Cerebellar nuclear complex (tissue), 1 donor: ENCODE measurements at places on chromosomes 1 and 21.

DNA sequence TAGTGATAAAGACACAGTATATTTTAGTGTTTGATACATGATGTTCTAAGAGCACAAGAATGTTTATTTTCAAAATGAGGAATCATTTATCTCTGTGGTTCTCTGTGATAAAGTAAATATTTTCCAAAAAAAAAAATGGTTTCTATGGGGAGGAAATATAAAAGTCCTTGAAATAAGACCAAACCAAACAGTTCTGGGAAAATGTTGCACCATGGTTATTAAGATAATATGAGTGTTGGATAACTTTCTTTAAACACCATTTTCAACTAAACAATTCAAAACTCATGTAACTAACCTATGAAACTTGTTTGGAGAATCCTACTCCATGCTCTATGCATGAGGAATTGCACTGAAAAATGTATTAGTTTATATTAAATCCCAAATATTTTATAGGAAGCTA is 184.6 kb downstream of the KCNT2 start:
- no peak for DNase-seq

DNA sequence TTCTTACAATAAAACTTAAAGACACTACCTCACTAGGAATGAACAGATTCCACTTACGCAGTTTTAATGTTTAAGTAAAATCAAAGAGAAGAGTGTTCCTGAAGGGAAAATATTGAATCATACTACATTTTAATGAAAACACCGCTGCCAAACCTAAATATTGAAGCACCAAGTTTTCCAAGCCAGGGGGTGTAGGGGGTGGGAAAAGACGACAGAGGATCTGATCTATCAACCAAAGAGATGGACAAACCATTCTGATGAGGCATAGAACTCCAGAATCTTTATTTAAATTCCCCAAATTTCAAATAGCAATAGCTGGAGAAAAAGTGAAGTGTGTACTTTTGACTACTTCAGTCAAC is 1.2 kb downstream of the ELK4 start:
- DNase-seq, result no peak

- no peak for DNase-seq
Observed at GRCh38 chr1:29551123-29551936, 315.0 kb downstream of the PTPRU start.

- DNase-seq, result no peak
Observed at GRCh38 chr1:150009604-150010392, 728 bp downstream of the OTUD7B start.

GRCh38 chr1:1434824-1435105 is 725 bp upstream of the VWA1 start:
- no peak for DNase-seq

- no peak for DNase-seq
Observed at GRCh38 chr1:192669174-192669573, 33.2 kb downstream of the RGS13 start.

GRCh38 chr1:209692296-209692695 is 12.3 kb upstream of the HSD11B1 start:
- no peak for DNase-seq

- DNase-seq, result no peak
Observed at GRCh38 chr1:192658255-192658654, 22.3 kb downstream of the RGS13 start.

- no peak for DNase-seq
Observed at GRCh38 chr1:235783148-235783776, 83.4 kb downstream of the LYST start.

- no peak for DNase-seq
Observed at GRCh38 chr1:4563586-4563985, 90.8 kb upstream of the AJAP1 start.

- no peak for DNase-seq
Observed at GRCh38 chr1:205226868-205227583, 720 bp upstream of the TMCC2 start.

GRCh38 chr21:17679002-17679600 is 66.4 kb upstream of the BTG3 start:
- DNase-seq, result no peak

DNA sequence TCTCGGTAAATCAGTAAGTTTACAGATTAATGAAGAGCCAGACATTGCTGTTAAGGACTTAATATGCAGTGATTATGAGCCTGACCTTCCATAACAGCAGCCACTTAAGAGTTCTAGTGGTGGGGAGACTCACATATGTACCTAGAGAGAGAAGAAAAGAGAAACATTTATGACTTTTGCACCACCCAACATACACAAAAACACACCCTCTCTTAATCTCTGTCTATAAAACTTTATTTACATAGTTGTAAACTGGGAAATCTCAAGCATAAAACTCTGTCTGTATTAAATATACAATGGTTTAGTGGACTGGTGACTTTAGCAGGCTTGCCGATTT is 347.4 kb upstream of the ADGRL2 start:
- no peak for DNase-seq

DNA sequence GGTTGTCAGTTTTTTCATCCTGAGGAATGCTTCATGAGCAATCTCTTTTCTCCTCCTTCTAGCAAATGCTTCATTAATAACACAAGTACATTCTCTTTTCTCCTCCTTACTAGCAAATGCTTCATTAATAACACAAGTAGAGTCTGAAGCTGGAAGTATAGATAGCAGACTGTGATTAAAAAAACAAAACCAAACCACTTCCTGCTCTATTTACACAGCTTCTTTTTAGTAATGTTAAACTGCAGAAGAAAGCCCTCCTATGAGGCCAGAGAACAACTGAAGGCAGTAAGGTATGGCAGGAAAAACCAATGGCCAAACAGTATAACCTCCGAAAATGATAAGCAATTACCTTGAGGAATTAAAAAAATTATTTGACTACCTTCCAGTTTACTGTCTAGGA is 90.1 kb downstream of the ZSWIM5 start:
- DNase-seq, result no peak

DNA sequence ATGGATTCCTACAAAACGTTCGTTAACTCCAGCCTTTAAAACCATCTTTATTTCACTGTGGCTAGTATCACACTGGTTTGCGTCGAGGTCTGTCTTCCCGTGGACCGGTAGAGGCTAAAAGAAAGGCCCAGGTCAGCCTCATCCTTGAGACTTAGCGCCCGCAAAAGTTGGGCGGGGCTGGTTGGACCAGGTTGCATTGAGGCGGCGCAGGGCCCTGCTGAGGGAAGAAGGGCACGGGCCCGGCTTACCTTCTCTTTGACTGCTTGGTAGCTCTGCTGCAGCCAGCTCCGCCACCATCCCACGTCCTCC is 455 bp downstream of the BSDC1 start:
- DNase-seq, result no peak

- no peak for DNase-seq
Observed at GRCh38 chr1:100323419-100324106, 28.7 kb upstream of the CDC14A start.

DNA sequence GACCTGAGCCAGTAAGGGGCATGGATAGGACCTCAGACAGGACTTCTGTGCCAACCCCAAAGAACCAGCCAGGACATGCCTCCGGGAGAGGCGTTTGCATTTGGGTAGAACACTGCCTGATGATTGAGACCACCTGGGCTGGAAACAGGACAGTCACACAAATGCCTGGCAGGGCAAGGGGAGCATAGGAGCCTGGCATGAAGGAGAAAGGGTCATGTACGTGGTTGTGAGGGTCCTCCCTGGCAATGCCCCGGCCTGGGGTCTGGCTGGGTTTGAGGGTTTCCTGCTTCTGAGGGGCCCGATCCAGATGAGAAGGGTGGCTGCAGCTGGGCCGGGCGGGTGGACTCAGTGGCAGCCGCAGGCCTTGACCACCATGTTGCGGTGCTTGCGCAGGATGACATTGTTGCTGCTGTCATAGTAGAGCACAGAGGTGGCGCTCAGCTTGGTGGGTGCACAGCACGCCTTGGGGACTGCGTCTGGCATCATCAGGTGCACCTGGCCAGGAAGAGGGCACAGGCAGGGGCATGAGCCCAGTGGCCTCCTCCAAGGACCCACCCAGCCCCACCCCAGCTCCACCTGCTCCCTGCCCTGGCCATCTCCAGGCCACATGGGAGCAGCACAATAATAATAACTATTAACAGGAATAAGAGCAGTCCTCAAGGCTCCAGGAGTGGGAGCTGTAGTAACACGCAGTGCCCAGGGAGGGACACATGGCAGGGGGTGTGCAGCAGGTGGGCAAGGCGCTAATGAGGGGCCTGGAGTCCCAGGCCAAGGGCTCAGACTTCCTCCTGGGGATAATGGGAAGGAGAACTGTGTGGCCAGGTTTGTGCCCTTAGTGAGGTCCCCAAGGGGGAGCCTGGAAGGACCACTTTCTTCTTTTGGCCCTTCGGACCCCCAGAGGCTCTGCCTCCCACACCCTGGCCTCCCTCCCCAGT is 10.8 kb downstream of the OXCT2 start:
- no peak for DNase-seq

GRCh38 chr1:228150120-228150460 is 360 bp downstream of the GJC2 start:
- no peak for DNase-seq

DNA sequence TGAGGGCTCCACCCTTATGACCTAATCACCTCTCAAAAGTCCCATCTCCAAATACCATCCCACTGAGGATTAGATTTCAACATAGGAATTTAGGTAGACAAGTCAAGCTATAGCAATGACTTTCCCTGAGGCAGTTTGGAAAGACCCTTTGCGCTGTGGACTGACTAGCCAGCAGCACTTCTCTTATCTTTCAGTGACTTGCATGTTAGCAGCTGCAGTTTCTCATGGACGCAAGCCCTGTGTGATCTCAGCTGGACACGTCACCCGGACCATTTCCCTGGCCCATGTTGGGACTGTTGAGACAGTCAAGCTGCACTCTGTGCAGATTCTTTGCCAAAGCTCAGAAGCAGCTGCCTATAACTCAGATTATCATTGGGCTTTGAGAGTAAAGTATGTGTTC is 408.1 kb upstream of the USP24 start:
- DNase-seq, result no peak

GRCh38 chr1:8059161-8059622 is 33.1 kb upstream of the ERRFI1 start:
- DNase-seq, result no peak

- no peak for DNase-seq
Observed at GRCh38 chr1:77021732-77022131, 154.5 kb downstream of the ST6GALNAC5 start.

DNA sequence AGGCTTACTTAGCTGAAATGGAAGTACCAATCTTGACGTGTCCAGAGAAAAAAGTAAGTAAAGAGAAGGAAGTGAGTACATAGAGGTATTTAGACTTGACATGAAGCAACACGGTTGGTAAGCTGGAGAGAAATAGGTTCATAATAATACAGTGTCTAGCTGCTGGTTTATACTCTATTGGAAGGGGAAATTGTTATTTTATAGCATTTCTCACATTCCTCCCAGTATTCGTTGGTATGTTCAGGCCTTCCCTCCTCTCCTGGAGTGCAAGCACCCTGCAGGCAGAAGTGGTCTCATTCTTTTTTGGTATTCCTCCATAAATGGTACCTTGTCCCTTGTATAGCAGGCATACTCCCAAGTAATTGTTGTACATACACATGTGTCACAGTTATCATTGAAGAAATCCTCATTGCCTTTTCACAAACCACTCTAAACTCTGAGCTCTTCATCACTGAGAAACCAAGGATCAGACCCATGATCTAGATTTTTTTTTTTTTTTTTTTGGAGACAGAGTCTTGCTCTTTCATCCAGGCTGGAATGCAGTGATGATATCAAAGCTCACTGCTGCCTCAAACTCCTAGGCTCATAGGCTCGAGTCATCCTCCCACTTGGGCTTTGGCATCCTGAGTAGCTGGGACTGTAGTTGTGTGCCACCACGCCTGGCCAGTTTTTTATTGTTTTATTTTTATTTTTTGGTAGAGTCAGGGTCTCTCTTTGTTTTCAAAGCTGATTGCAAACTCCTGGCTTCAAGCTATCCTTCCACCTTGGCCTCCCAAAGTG is 9.8 kb upstream of the IPO9 start:
- DNase-seq, result no peak

DNA sequence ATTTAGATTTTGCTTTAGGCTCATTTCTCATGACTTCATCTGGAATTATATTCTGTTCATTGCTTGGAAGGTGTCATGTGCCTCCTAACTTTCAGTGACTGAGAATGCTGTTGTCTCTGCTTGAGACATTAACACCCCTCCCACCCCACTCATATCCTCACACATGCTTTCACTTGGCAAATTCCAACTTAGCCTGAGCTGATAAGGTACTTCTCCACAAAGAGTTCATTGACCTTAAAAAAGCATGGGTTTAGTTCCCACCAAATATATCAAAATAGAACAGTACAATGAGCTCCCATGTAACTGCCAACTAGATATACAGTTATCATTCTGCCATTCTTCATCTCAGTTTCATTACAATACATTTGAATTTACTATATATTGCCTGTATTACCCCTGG is 576.5 kb upstream of the ADGRL2 start:
- DNase-seq, result no peak

GRCh38 chr1:153572569-153573015 is 6.9 kb upstream of the S100A2 start:
- DNase-seq, result peak; percentile 32

DNA sequence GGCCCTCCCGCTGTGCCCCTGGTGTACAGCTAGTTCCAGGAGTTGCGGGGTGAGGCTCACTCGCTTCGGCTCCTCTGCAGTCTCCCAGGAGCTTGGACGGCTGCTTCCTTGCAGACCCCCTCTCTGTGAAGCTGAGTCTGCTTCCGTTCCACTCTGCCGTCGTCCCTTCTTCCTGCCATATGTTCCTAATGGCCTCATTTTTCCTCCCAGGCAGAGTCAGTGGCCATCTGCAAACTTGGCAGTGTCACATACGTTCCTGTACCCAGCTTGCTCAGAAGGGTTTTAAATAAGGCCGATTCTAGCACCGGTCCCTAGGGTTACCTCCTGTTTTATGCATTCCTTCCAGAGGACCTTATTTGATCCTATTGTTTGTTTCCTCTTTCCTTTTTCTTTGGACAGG is 21.3 kb downstream of the ACTL8 start:
- DNase-seq, result peak; percentile 44
